ENCODE measurements at places on chromosomes 13 and 19.

DNA sequence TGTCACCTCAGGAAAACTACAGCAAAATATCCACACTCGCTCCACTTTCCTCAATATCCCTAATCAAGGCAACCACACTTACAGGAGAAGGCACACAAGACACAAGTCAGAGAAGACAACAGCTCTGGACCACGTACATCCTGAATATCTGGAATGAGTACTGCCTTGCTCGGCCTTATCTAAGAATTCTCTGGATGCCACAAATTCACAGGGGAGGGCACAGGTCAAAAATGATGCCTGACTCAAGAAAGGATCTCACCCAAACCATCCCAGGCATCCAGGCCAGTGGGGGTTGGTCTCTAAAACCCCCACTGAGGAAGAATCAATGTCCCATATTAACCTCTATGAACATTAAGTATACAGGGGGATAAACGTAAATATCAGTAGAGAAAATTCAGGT is 29.9 kb downstream of the ATP7B start:
- DNase-seq = no peak

- DNase-seq = no peak
These were observed 619.0 kb downstream of the KCTD12 start for GRCh38 chr13:76267216-76267615.

DNA sequence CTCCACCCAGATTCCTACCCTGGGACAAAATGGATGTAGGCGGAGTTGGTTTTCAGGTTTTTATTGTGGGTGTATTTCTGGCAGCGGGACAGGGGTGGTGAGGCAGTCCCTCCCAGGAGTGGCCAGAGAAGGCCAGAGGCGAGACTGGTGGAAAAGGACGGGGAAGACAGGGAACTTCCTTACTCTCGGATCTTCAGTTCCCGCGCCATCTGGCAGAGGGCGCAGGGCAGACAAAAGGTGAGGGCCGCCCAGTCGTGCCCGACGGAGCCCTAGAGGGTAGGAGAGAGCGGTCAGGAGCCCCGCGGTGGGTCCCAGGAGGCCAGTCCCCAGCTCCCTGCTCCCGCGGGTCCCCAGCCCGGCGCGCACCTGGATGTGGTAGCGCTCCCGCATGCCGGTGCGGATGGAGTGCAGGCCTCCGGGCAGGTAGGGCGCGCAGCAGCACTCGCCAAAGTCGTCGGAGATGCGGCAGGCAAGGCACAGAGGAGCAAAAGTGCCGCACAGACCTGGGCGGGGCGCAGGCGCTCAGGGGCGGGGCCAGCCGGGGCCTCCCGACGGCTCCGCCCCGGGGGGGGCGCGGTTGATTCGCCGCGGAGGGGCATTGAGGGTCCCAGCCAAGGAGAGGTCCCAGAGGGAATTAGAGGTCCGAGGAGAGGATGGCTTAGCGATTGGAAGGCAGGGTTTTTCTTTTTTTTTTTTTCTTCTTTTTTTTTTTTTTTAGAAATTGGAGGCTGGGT is 3.0 kb downstream of the CNFN start:
- DNase-seq = peak; percentile 70

DNA sequence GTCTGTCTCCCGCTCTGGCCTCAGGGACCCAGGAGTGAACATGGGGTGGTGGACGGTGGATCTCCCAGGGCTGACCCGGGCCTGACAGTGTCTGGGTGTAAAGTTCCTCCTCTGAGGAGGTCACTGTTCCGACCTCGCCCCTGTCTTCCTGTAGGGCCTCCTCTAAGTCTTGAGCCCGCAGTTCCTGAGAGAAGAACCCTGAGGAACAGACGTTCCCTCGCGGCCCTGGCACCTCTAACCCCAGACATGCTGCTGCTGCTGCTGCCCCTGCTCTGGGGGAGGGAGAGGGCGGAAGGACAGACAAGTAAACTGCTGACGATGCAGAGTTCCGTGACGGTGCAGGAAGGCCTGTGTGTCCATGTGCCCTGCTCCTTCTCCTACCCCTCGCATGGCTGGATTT is at the start of gene SIGLEC9:
TSS of gene SIGLEC9 (plus strand) at position 178 of the 400 bp plus-strand sequence. CDS start at position 247, 69 bp downstream.
- no peak for DNase-seq

DNA sequence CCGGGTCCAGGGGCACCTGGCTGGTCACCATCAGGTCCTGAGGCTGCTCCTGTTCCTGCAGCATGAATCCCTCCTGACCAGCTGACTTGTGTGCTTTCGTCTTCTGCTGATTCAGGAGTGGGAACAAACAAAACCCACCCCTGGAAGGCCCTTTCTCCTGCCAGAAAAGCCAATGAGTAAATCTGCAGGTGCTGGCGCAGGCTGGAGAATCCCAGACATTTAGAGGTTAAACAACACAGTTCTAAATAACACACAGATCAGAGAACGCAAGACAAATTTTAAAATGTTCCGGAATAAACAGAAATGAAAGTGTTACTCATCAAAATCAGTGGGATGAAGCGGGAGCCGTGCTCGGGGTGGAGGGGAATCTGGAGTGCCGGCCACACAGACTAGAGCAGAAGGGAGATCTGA is 60.6 kb upstream of the C13orf46 start:
- DNase-seq = no peak

GRCh38 chr19:46378268-46378667 is 31.4 kb downstream of the PPP5C start:
- no peak for DNase-seq

DNA sequence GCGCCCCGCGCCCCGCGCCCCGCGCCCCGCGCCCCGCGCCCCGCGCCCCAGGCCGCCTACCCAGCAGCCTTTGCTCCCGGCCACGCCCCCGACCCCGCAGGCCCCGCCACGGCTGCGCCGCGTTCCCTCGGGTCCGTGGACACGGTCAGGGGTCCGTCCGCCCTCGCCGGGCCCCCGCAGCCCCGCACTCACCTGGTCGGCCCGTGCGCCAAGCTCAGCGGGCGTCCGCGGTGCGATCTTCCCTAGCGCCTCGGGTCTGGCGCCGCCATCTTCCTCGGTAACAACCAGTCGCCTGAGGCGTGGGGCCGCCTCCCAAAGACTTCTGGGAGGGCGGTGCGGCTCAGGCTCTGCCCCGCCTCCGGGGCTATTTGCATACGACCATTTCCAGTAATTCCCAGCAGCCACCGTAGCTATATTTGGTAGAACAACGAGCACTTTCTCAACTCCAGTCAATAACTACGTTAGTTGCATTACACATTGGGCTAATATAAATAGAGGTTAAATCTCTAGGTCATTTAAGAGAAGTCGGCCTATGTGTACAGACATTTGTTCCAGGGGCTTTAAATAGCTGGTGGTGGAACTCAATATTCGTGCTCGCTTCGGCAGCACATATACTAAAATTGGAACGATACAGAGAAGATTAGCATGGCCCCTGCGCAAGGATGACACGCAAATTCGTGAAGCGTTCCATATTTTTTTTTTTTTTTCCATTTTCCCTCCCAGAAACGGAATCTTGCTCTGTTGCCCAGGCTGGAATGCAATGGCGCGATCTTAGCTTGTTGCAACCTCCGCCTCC is at the start of the genes MED16 and RNU6-9:
TSS of gene MED16 (minus strand) at position 294 of the 796 bp plus-strand sequence. CDS start 2,056 bp downstream, outside the sequence.
TSS of gene RNU6-9 (plus strand) at position 591 of the 796 bp plus-strand sequence.
- peak; percentile 95 for DNase-seq

DNA sequence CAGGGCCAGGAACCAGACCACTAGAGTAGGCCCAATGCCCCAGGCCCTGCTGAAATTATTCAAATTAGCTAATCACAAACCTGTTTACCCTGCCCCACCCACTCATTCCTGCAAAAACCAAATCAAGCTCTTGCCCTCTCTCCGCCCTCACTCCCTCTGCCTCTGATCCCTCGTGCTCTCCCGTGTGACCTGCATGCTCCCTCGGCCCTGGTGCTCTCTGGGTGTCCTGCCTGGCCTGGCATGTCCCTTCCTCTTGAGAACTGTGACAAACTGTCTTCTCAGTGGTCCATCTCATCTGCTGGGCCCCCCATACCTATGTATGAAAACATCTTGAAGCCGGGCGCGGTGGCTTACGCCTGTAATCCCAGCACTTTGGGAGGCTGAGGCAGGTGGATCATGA is 12.2 kb upstream of the TTYH1 start:
- DNase-seq = no peak

DNA sequence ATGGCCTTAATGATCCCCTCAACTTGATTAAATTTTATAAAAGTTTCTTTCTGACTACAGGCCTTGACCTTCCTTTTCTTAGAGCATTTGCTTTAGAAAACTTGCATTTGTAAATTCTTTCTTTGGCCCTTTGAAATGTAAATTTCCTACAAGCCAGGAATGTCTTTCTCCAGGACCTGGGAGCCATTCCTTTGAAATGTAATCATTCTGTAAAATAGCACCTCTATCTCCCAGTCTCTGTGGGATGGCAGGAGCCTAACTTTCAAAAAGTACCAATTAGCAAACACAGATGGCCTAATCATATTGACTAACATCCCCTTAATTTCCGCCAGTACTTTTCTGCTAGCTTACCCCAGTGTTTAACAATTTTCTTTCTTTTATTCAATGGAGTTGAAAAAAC is 1394.2 kb upstream of the ATXN8OS start:
- DNase-seq = no peak

- DNase-seq = peak; percentile 41
These were observed 6.6 kb downstream of the EPS8L1 start for GRCh38 chr19:55082020-55082851.

GRCh38 chr19:16205205-16206045 is 7.7 kb downstream of the AP1M1 start:
- DNase-seq = no peak

GRCh38 chr19:31266731-31267130 is 82.5 kb downstream of the TSHZ3 start:
- no peak for DNase-seq

DNA sequence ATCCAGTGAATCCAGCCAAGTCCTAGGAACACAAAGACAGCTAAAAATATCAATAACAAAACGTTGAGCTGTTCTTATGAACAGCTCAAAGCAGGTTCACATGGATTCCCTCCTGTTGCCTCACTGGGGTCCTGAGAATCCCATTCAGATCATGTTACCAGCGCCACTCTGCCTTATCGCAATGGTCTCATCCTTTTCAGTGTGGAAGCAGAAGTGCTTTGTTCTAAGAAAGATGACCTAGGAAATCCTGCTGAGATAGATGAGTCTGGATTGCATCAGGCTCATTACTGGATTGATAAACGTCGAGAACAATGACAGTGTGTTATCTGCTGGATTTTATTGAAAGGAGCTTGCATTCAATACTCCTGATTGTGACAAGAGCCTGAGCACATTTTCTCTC is 87.0 kb downstream of the SLAIN1 start:
- DNase-seq = no peak

All from naive thymus-derived CD8-positive, alpha-beta T cell (primary cell).